ENCODE measurements at places on chromosomes 2 and 18. TPM values are rescaled to one million over a fixed set of nuclear protein-coding genes. Genes with fewer than 3 reads are reported as not detected.
A peak's percentile ranks its signal among the peaks of the same experiment; 100 is the strongest.

DNA sequence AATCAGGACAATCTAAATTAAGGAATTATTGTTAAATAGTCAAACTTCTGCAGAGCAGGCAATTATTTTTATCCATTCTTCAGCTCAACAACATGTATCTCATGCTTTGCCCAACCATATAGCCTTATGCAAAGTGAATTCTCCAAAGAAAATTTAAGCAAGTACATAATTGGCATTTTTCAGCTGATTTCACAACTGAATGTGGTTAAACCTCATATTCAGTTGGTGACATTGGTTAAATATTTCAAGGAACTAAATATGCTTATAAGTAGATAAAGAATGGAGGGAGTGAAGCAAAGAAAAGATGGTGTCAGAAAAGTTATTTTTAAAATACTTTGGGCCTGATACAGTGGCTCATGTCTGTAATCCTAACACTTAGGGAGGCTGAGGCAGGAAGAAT, 816.2 kb downstream of the NRXN1 start:
- DNase-seq = no peak
- no peak overlapping the region for H3K27ac ChIP-seq
- no peak overlapping the region for H3K4me3 ChIP-seq
- H3K4me1 ChIP-seq = peaks cover 4% of the 10 kb centered on the region

DNA sequence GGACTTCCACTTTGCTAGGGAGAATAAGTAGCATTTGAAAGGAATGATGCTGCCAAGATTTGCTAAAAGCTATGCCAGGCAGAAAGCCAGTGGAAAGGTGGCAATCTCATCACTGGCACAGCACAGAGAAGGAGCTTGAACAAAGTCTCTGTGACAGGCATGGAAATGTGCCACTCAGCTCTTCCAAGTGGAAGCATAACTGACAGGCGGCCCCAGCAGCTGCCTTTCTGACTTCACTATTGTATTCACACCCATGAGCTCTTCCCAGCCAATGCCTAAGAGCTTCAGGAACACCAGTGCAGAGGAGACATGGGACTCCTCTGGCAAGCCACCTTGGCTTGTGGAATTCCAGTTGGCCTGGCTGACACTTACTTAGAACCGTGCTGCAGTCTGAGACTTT, 134.6 kb upstream of the REG3G start:
- H3K36me3 ChIP-seq = no peaks in the 10 kb centered on the region
- H3K4me3 ChIP-seq = no peak overlapping the region

The GBX2 gene
- total RNA-seq = 1.2 TPM

GRCh38 chr2:26566081-26566375, 75.1 kb downstream of the CIB4 start:
- no peaks in the 10 kb centered on the region for H3K36me3 ChIP-seq
- no peak overlapping the region for H3K27ac ChIP-seq
- DNase-seq = peak; percentile 4

The ADRA2B gene
- total RNA-seq = 0.91 TPM

DNA sequence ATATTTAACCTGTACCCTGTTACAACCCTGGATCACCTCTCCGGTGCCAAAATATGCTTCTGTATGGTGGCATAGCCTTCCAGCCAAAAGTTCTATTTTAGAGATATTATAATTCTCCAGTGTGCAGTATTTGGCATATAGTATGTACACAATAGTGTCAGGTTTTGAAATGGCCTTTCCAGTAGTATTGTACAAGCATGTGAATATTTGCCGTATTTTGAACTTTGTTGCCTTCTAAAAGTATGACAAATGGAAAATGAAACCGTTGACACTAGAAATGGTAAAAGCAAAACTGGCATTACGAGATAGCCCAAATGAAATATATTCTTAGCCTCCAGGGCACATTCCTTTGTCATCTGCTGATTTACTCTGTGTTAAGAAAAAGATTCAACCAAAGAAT, 431.2 kb downstream of the LRP1B start:
- H3K27ac ChIP-seq = no peak overlapping the region
- no peaks in the 10 kb centered on the region for H3K27me3 ChIP-seq
- DNase-seq = no peak
- H3K4me1 ChIP-seq = peaks cover 7% of the 10 kb centered on the region
- H3K36me3 ChIP-seq = no peaks in the 10 kb centered on the region
- no peak overlapping the region for H3K4me3 ChIP-seq

GRCh38 chr2:128442891-128443302, 124.2 kb upstream of the HS6ST1 start:
- no peak overlapping the region for H3K27ac ChIP-seq
- no peak overlapping the region for H3K4me3 ChIP-seq
- no peak for DNase-seq
- H3K27me3 ChIP-seq = peaks cover 20% of the 10 kb centered on the region

The GALNT13 gene
- 5.5 TPM for total RNA-seq

GRCh38 chr2:174331595-174332216, 3.0 kb upstream of the SP9 start:
- H3K4me1 ChIP-seq = peaks cover 17% of the 10 kb centered on the region
- peaks cover 34% of the 10 kb centered on the region for H3K27me3 ChIP-seq
- H3K4me3 ChIP-seq = peak overlapping the region; percentile 59
- H3K27ac ChIP-seq = no peak overlapping the region
- no peak for DNase-seq
- H3K36me3 ChIP-seq = peaks cover 6% of the 10 kb centered on the region

GRCh38 chr18:57947117-57947516, 96.9 kb upstream of the NEDD4L start:
- H3K4me3 ChIP-seq = no peak overlapping the region
- H3K27me3 ChIP-seq = peaks cover 2% of the 10 kb centered on the region
- no peaks in the 10 kb centered on the region for H3K36me3 ChIP-seq
- no peak for DNase-seq

The EN1 gene
- 0.39 TPM for total RNA-seq

DNA sequence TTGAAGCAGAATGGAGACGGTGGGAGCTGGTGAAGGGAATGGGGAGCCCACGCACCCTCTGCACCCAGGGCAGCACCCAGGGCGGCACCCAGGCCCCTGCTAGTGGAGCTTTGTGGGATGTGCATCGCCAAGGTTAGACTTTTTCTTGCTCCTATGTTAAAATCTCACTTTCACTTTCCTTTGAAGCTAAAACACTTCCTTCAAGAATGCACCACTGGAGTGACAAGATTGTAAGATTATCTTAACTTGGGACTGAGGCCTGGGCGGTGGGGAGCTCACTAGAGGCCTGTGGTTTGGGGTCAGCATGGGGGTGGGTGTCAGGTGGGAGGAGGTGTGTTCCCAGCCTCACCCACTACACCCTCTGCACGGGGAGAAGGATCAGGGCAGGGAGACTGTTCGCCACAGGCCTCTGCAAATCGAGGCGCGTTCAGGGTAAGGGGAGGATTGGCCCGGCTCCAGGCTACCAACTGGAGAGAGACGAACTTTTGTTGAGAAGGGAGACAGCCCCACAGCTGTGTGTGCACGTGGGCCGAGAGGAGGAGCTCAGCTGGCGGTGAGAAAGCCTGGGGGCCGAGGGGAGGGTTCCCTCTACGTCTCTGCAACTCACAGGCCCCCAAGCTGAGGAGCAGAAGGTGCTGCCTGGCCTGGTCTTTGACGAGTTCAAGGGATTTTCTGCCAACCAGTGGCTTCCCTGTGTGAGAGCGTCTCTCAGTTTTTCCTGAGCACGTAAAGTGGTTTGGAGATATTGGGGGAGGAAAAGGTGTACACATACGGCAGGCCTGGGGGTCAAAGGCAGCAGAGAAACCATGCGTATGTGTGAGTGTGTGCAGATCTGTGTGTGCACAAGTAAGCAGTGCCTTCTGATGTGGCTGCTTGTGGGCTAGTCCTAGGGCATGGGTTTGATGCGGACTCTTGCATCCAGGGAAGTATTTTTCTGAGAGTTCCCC, 147.7 kb downstream of the KLHL29 start:
- H3K27ac ChIP-seq = peak overlapping the region; percentile 71
- no peaks in the 10 kb centered on the region for H3K36me3 ChIP-seq
- DNase-seq = no peak
- H3K27me3 ChIP-seq = peaks cover 19% of the 10 kb centered on the region
- peak overlapping the region; percentile 73 for H3K4me3 ChIP-seq

The NFATC1 gene
- 5.3 TPM for total RNA-seq

- H3K36me3 ChIP-seq = peaks cover 6% of the 10 kb centered on the region
- peaks cover 20% of the 10 kb centered on the region for H3K4me1 ChIP-seq
- peaks cover 2% of the 10 kb centered on the region for H3K27me3 ChIP-seq
- H3K4me3 ChIP-seq = no peak overlapping the region
Measured at GRCh38 chr2:207397917-207398655, 131.7 kb upstream of the CREB1 start.

DNA sequence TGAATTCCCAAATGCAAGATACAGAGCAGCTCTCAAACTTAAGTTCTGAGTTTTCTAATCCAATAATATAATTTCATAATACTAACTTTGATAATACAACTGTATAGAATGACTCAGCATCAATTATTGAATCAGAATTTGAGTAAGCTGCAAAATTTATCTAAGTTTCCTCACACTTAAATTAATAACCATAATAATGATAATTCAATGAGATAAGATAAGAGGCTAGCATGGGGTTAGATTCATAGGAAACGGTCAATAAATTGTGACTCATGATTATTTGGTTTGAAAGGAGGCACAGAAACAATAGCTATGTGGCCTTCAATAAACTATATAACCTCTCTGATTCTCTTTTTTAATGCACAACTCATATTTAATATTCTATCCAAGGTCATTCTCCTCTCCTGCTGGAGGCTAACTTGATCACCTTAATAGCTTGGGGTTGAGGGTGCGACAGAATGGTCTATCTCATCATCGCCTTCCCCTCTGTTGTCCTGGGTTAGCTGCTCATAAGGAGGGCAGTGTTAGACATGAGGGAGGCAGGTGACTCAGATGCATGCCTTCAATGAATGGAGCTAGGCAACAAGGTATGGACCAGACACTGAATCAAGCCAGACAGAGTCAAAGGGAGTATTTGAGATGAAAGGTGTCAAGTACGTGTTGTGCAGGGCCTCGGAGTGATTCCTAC, 36.2 kb upstream of the BMP10 start:
- H3K27ac ChIP-seq = no peak overlapping the region
- H3K27me3 ChIP-seq = peaks cover 3% of the 10 kb centered on the region
- no peak for DNase-seq
- H3K4me3 ChIP-seq = no peak overlapping the region

GRCh38 chr18:25672490-25672889, 320.5 kb upstream of the ZNF521 start:
- no peaks in the 10 kb centered on the region for H3K27me3 ChIP-seq
- H3K36me3 ChIP-seq = no peaks in the 10 kb centered on the region
- peak; percentile 43 for DNase-seq
- no peak overlapping the region for H3K27ac ChIP-seq
- H3K4me3 ChIP-seq = no peak overlapping the region
- H3K4me1 ChIP-seq = peaks cover 17% of the 10 kb centered on the region
